ENCODE measurements at places on chromosomes 1 and 21.

DNA sequence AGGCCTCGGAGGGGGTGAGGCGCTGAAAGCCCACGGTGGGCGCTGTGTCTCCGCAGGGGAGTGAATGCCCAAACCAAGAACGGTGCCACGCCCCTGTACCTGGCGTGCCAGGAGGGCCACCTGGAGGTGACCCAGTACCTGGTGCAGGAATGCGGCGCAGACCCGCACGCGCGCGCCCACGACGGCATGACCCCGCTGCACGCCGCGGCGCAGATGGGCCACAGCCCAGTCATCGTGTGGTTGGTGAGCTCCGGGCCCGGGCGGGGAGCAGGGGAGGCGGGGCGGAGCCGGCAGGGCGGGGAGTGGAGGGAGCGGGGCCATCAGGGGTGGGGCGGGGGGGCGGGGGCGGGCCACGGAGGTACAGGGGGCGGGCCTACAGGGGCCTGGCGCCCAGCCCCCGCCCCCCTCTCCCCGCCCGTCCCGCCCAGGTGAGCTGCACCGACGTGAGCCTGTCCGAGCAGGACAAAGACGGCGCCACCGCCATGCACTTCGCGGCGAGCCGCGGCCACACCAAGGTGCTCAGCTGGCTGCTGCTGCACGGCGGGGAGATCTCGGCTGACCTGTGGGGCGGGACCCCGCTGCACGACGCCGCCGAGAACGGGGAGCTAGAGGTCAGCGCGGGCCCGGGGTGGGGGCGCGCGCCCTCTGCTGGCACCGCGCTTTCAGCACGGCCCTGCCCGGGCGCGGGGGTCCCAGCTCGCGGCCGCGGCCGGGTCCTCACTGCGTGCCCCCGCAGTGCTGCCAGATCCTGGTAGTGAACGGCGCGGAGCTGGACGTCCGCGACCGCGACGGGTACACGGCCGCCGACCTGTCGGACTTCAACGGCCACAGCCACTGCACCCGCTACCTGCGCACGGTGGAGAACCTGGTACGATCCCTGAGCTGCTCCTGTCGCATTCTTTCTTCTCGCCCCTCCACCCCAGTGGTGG lies 15.9 kb downstream of the ESPN start:
- DNase-seq, result peak; percentile 80

DNA sequence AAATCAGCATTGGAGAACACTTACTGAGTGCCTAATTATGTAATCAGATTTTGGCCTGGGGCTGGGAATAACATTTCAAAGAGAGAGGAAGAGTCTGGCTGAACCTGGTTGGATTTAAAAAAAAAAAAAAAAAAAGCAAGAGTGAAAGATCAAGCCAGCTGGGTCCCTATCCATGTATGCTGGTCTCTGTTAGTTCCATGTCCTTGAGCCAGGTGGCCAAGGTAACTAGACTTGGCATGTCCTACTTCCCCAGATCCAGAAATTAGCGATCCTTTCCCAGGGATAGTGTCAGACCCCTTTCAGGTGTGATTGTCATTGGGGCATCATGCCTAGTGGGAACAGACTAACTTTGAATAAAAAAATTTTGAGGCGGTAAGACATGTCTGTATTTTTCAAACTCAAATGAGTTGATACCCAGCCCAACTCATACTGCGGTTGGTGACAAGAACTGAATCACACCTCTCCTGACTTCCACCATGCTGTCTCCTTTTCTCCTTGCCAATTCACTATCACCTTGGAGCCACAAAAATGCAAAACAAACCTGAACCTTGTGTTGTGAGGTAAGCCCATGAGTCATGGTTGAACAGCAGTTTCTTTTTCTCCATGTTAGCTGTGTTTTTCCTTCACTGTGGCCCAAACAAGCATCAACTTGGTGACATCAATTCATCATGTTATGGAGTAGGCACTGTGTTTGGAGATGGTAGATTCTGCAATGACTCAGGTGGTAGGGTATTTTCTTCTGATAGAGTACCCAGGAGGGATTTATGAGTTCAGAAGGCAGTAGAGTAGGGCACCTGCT lies 24.5 kb upstream of the PPP2R5A start:
- DNase-seq, result no peak

GRCh38 chr1:213124590-213124989 lies 73.5 kb downstream of the RPS6KC1 start:
- no peak for DNase-seq

DNA sequence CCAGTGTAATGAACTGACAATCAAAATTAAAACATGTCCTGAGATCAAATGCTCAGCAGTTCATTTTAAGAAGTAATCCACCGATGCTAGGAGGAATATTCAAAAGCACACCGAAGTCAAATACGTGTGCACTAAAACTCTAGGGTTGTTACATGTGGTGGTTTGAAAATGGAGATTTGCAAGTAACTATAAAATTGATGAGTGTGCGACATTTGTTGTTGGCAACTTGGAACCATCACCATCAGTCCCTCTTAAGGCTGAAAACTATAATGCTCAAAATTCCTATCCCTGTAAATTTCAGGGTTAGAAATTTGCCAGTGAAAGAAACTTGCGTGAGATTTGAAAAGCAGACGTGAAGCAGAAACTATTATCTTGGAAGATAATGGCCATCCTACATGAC lies 13.3 kb upstream of the SGIP1 start:
- no peak for DNase-seq

GRCh38 chr1:173920861-173921260 lies 3.7 kb upstream of the SERPINC1 start:
- no peak for DNase-seq

DNA sequence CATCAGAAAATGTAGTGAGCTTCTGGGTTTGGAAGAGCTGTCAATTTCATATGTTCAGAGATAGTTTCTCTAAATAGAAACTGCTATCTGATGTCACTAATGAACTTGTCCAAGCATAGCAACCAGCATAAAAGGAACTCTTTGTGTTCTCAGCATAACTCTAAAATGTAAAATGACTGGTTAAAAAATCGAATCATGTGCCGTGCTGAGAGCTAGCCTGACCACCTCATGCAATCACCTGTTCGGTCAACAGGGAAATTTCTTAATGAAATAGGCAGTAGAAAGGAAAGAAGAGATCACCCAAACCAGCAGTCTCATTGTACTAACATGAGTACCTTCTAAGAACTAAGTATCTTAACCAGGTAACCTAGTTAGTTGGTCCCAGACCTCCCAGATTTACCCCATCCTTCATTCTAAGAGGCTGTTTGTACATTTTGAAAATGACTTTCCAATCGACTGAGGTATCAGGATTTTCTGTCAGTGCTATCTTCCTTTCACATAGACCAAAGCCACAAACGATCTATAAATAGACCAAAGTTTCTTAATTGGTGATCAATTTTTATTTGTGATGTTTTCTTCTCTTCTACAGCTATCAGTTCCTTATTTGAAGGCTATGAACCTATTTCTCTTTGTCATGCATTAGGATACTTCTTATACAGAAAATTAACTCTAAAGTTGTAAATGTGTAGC lies 147.3 kb downstream of the TLR5 start:
- DNase-seq, result no peak

GRCh38 chr1:165050246-165050645 lies 306.3 kb downstream of the LMX1A start:
- no peak for DNase-seq

DNA sequence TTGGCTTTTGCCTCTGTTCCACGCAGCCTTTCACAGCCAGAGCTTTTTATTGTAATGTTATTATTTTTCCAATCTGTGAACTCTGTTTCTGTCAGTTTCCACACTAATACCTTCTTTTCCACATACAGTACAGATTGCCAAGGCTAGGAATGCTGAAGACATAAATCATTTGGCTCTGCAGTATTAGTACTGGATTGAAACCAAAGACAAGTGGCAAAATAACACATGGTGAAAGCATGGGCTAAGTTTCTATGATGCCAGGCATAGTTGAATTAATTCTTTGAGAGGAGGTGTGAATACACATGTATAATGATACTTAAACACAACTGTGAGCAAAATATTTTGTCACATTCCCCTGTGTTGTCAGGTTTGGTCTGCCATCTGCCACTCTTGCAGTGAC lies 73.5 kb downstream of the TMEM200B start:
- no peak for DNase-seq

DNA sequence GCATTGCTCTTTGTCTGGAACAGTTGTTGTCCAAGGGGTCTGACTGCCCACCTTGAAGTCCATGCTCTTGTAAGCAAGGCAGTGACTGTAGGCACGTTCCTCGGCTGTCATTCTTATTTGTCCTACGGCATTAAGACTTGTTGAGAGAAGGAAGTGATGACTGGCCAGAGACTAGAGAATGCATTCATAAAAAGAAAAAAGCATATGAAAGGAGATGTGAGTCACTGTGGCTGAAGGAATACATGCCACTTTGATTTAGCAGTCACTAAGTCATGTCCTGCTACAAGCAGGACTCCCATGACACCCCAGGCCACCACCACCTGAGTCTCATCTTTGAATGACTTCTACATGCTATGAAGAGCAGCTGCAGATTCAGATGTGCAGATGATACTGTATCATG lies 50.5 kb downstream of the CNN3 start:
- no peak for DNase-seq

Measured in iPS-NIHi11 (cell line).